ENCODE measurements at places on chromosomes 2 and 18. TPM values are rescaled to one million over a fixed set of nuclear protein-coding genes. Genes with fewer than 3 reads are reported as not detected.

DNA sequence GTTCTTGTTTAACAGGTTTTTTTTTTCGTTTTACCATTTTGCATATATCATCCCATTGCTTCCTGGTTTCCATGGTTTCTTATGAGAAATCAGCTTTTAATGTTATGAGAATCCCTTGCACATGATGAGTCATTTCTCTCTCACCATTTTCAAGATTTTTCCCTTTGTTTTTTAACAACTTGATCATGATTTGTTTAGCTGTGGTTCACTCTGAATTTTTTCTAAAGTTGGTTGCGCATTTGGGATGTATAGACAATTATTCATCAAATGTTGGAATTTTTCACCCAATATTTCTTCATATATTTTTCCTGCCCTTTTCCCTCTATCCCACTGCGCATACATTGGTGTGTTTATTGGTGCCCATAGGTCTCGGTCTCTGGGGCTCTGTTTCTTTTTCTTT, 42.4 kb upstream of the BIN1 start:
- no peak for DNase-seq
- H3K27ac ChIP-seq = no peak overlapping the region
- peaks cover 2% of the 10 kb centered on the region for H3K36me3 ChIP-seq

GRCh38 chr18:39561126-39561525, 1995.5 kb upstream of the CELF4 start:
- H3K4me1 ChIP-seq = peaks cover 3% of the 10 kb centered on the region
- H3K27me3 ChIP-seq = no peaks in the 10 kb centered on the region
- no peak for DNase-seq
- no peak overlapping the region for H3K27ac ChIP-seq
- H3K36me3 ChIP-seq = no peaks in the 10 kb centered on the region

SYT4 gene
- 1.0 TPM for total RNA-seq

MERTK gene
- 27.3 TPM for total RNA-seq

TSPYL6 gene
- total RNA-seq = not detected

UNC80 gene
- 0.55 TPM for total RNA-seq

DNA sequence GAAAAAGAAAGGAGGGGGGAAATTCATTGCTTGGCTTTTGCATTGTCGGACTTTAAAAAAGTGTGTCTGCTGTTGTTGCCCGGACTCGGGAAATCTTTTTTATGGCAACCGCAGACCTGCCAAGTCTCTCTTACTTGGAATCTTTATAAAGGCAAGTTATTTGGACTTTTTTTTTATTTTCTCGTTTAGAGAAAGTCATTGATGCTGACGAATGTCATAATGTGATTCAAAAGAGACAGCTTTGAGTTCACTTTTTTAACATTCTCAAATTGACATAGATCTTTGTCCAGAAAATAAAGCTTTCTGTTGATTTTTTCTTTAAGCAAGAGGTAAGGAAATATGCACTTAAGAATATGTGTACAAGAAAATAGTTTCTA, 651 bp upstream of the ZNF521 start:
- H3K27ac ChIP-seq = peak overlapping the region; percentile 89
- no peaks in the 10 kb centered on the region for H3K36me3 ChIP-seq
- peaks cover 20% of the 10 kb centered on the region for H3K27me3 ChIP-seq
- H3K4me3 ChIP-seq = peak overlapping the region; percentile 80
- peaks cover 24% of the 10 kb centered on the region for H3K4me1 ChIP-seq

DNA sequence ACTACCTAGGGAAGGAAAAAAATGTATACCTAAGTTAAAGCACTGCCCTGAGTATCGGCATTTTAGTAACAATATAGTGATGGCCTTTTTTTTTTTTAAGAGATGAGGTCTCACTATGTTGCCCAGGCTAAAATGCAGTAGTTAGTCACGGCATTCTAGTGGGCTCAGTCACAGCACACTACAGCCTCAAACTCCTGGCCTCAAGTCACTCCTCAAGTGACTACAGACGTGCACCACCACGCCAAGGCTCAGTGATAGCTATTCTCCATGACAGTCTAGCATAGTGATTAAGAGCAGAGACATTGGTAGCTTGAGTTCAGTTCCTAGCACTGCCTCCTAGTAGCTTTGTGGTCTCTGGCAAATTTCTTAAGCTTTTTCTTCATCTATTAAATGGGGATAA, 27.6 kb downstream of the UBXN2A start:
- no peak overlapping the region for H3K4me3 ChIP-seq
- no peak for DNase-seq
- H3K27ac ChIP-seq = no peak overlapping the region
- no peaks in the 10 kb centered on the region for H3K4me1 ChIP-seq
- no peaks in the 10 kb centered on the region for H3K27me3 ChIP-seq

DNA sequence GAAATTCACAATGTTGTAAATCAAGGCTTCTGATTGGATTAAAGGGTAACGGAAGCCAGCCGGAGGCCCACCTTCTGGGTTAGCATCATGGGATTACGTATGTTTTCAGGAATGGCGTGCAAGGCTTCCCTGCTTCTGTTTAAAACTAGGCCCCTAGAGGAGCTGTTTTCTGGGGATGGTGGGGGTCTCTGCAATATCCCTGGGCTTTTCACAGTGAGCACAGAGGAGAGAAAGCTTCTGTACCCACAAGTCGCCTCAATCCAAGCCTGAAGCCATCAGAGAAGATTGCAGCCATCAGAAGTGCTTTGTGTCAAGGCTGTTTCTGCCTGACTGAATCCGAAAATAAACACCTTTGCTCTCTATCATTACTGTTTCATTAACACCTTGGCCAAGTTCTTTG, 226.9 kb upstream of the SMIM21 start:
- no peaks in the 10 kb centered on the region for H3K36me3 ChIP-seq
- peaks cover 28% of the 10 kb centered on the region for H3K4me1 ChIP-seq
- peak overlapping the region; percentile 72 for H3K27ac ChIP-seq
- DNase-seq = no peak

- no peak for DNase-seq
- H3K27me3 ChIP-seq = peaks cover 2% of the 10 kb centered on the region
- H3K4me3 ChIP-seq = no peak overlapping the region
- no peaks in the 10 kb centered on the region for H3K36me3 ChIP-seq
- no peak overlapping the region for H3K27ac ChIP-seq
Measured at GRCh38 chr18:66582211-66582610, 21.7 kb downstream of the CDH19 start.

PPIG gene
- 63.6 TPM for total RNA-seq

DNA sequence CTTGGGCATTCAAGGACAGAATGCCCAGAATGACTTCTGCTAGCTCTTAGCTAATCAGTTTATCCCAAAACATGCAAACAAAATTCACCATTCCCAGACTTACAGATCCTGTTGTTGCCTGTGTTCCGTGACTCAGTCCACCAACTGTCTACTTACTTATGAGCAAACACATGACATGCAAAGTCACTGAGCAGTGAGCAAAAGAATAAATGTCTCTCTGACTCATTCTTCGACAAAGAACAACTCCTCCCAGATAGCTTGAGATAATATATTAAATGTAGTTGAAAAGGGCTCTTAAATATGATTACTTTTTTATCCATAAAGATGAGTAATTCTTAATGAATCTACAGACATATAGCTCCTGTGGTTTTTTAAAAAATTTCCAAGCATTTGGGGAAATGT, 9.0 kb upstream of the CREG2 start:
- peaks cover 40% of the 10 kb centered on the region for H3K27me3 ChIP-seq
- no peak overlapping the region for H3K27ac ChIP-seq
- no peaks in the 10 kb centered on the region for H3K36me3 ChIP-seq
- H3K4me3 ChIP-seq = no peak overlapping the region
- peaks cover 5% of the 10 kb centered on the region for H3K4me1 ChIP-seq
- no peak for DNase-seq

- H3K4me1 ChIP-seq = no peaks in the 10 kb centered on the region
- H3K27me3 ChIP-seq = peaks cover 7% of the 10 kb centered on the region
- DNase-seq = no peak
- H3K4me3 ChIP-seq = no peak overlapping the region
Measured at GRCh38 chr2:161980976-161981375, 93.0 kb downstream of the DPP4 start.

DNA sequence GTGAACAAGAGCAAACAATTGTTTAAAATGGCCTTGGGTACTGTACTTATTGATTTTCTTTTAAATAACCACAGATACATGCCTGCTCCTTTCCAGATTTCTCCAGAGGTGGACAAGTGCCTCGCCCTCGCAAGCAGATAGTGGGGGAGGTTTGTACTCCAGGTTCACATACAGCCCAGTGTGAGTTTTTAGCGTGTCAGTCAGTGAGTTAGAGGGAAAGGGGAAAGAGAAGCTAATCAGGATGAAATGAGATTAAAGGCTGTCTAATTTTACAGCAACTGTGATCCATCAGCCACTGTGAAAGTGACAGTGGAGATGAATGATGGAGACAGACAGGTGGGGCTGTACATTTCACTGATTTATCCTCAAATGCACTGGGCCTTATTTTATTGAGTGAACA, 74.7 kb downstream of the KLHL14 start:
- peaks cover 30% of the 10 kb centered on the region for H3K27me3 ChIP-seq
- no peak for DNase-seq
- H3K4me3 ChIP-seq = no peak overlapping the region
- no peaks in the 10 kb centered on the region for H3K36me3 ChIP-seq

CYRIA gene
- total RNA-seq = 4.5 TPM

USP37 gene
- total RNA-seq = 19.4 TPM

SLC11A1 gene
- total RNA-seq = 0.76 TPM

IL37 gene
- total RNA-seq = not detected

GRCh38 chr2:240215676-240216051, 75.2 kb upstream of the OTOS start:
- no peak for DNase-seq
- H3K4me1 ChIP-seq = peaks cover 12% of the 10 kb centered on the region
- H3K36me3 ChIP-seq = no peaks in the 10 kb centered on the region
- H3K27ac ChIP-seq = no peak overlapping the region

DNA sequence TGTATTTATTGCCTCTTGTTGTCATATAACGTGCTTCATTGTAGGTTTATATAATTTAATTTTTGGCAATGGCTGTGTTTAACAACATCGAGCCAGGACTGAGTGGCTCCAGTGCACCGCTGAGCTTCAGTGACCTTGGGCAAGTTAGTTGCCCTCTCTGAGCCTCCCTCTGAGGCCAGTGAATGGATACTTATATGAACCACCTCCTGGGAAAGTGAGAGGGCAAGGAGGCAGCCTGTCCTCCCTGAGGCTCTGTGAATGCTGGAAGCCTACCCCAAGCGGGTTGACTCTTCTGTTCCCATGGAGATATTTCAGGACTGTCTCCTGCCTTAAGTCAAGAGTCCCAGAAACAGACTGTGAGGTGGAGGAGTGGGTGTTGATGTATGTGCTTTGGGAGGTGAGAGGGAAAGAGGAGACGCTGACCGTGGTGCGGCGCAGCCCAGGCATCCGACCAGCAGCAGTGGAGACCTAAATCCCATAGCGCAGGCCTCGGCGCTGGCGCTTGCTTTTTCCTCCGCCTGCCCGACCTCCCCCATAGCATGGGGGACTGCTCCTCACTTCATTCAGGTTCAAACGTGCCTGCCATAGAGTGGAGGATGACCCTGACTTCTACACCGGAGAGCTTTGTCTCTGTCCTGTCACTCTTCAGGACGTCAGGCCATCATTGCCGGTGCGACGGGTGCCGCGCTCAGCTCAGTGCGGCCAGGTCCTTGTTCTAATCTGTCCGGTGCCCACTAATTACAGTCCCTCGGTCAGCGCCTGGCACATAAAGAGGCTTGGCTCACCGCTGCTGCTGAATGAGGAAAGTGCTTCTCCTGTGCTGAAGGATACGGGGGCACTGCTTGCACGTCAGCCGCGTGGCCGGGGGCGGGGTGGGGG, 167.3 kb upstream of the HS6ST1 start:
- H3K4me3 ChIP-seq = no peak overlapping the region
- H3K36me3 ChIP-seq = peaks cover 5% of the 10 kb centered on the region
- peaks cover 53% of the 10 kb centered on the region for H3K4me1 ChIP-seq
- no peaks in the 10 kb centered on the region for H3K27me3 ChIP-seq

- DNase-seq = no peak
- H3K4me3 ChIP-seq = peak overlapping the region; percentile 21
- no peaks in the 10 kb centered on the region for H3K27me3 ChIP-seq
- H3K36me3 ChIP-seq = no peaks in the 10 kb centered on the region
- no peak overlapping the region for H3K27ac ChIP-seq
Measured at GRCh38 chr18:79465392-79465991, 69.8 kb downstream of the NFATC1 start.

DNA sequence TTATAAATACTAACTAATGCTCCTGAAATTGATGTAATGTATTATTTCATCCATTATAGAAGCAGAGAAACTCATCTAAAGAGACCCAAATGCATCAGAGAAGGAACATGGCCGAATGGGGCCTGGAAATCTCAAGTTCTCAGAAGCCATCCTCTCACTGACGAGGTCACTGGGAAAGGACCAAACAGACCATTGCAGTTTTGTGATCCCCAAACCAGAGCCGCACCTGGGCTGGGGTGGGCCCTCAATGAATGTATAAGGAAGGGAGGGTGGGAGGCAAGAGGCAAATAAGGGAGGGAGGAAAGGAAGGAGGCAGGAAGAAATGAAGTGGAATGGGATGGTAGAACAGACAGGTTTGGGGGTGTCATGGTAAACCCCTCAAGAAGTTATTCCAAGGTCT, 245.3 kb upstream of the ID2 start:
- H3K36me3 ChIP-seq = no peaks in the 10 kb centered on the region
- H3K4me1 ChIP-seq = peaks cover 8% of the 10 kb centered on the region
- DNase-seq = no peak
- no peak overlapping the region for H3K27ac ChIP-seq
- no peak overlapping the region for H3K4me3 ChIP-seq

DNA sequence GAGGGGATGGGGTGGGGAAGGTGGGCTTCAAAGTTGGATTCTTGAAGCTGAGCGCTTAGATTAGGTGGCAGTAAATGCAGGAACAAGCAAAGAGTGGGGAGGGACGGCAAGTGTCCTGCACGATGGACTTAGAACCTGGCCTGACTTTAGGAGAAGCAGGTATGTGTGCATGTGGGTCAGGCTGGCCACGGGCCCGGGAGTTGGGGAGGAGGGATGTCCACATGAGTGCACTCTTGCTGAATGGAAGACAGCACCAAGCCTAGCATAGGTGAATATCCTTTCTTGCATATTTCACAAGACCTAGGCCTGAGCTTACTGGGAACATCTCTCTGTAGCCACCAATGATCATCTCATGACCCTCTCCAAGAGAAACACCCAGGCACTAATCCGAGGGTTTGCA, 96.1 kb downstream of the DDX1 start:
- no peak overlapping the region for H3K4me3 ChIP-seq
- no peak for DNase-seq
- peaks cover 15% of the 10 kb centered on the region for H3K4me1 ChIP-seq
- no peak overlapping the region for H3K27ac ChIP-seq
- H3K36me3 ChIP-seq = no peaks in the 10 kb centered on the region

DNA sequence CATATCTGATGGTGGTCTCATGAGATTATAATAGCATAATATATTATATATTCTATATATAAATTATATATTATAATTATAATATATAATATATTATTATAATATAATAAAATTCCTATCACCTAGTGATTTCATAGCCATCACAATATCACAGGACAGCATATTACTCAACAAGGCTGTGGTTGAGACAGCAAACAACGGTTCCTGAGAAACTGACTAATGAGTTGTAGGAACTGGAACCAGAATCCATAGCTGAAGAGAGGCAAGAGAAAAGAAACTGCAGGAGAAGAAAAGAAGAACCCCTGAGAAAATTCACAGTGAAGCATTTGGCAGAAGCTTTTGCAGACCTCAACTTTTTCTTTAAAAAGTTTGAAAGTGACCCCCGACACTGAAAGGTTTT, 84.0 kb downstream of the BCL2L11 start:
- H3K27me3 ChIP-seq = no peaks in the 10 kb centered on the region
- no peaks in the 10 kb centered on the region for H3K36me3 ChIP-seq
- DNase-seq = no peak
- no peak overlapping the region for H3K27ac ChIP-seq
- H3K4me1 ChIP-seq = peaks cover 2% of the 10 kb centered on the region
- no peak overlapping the region for H3K4me3 ChIP-seq

Data from mesothelial cell of epicardium (in vitro differentiated cells).